ENCODE measurements at places on chromosomes 11 and 22. TPM values are rescaled to one million over a fixed set of nuclear protein-coding genes. Genes with fewer than 3 reads are reported as not detected.

GRCh38 chr11:76838678-76839068 lies 22.0 kb upstream of the ACER3 start:
- no peak for DNase-seq

DNA sequence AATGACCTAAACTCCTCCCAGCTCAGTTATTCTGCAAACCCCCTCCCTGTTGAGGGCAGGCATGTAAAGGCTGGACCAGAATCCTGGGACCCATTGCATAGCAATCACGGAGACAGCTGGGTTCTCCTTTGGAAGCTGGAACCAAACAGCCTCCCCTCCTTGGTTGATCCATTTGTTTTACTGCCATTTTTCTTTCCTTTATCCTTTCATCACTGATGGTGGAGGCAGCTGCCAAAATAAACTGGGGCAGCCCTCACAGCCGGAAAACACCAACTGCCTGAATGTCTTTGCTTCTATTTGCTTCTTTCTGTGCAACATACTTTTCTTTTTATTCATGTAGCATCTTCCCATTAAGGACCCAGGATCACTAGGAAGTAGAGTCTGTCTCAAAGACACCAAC lies 150.0 kb upstream of the SYT13 start:
- DNase-seq: no peak

DNA sequence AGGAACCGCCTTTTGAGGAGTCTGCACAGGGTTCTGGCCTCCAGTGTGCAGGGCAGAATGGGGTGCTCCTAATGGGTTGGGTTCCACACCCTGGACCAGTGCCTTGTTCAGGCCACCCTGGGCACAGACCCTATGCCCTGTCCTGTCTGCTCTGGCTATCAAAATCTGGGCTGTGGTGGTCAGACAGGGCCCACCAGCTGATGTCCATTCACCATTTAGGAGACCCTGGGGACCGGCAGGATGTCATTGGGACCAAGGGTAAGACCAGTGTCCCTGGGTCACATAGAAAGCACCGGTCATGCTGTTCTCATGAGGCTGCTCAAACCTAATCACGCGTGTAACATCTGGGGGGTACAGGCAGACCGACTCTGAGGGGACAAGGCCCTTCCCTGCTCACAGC lies 37.3 kb downstream of the PARVG start:
- no peak for DNase-seq

SLC6A5 gene
- total RNA-seq: not detected
